Small intestine (tissue), 16 donors: ENCODE measurements at places on chromosomes 7 and 10. TPM values are rescaled to one million over a fixed set of nuclear protein-coding genes. Genes with fewer than 3 reads are reported as not detected.

DNA sequence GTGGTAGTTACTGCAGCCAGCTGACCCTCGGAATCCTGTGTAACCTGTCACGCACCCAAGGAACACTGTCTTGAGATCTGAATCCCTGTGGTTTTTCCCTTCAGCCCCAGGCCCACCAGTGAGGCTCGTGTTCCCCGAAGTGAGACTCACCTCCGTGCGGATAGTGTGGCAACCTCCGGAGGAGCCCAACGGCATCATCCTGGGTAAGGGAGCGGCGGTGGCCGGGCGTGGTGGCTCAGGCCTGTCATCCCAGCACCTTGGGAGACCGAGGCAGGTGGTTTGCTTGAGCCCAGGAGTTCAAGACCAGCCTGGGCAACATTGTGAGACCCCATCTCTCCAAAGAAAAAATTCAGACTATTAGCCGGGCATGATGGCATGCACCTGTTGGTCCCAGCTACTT, 549.9 kb upstream of the FOXK1 start:
- no peak overlapping the region for H3K4me3 ChIP-seq
- no peaks in the 10 kb centered on the region for H3K36me3 ChIP-seq
- no peak overlapping the region for H3K27ac ChIP-seq
- no peak for DNase-seq
- H3K4me1 ChIP-seq = no peaks in the 10 kb centered on the region
- H3K27me3 ChIP-seq = no peaks in the 10 kb centered on the region

DNA sequence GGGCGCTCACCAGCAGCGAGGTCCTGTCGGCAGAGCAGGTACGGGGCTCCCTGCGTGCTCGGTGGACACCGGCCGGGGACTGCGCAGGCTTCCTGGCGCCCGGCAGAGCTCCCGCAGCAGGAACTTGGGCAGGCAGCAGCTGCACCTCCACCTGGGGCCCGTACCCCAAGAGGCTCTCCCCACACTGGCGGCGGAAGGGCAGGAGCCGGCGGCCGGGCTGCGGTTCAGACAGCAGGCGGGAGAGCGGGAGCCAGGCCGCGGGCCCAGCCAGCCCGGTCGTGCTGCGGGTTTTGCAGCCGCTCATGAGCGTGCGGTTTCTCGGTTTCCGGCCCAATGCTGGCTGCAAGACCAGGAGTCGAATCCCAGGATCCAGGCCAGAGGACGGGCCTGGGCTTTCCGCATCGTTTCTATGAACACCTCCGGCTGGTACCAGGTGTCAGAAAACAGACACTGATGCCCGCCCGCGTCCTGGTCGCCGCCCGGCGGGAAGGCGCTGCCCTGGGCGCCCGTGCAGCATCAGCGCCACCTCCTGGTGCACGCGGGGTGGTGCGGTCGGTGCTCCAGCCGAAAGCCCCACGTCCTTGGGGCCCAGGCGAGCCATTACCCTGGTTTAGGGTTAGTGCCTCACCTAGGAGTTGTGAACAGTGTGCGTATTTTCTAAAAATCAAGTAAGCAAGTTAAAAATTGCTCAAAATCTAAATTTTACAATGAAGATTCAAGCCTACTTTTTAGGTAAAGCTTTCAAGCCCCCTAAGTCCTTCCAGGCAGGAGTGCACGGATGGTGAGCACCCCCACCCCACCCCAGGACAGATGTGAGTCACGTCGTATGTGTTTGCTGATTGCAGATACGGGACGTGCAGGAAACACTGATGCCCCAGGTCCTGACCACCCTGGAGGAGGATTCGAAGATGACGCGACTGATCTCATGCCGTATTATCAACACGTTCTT, 47.4 kb upstream of the PRKAR1B start:
- H3K27ac ChIP-seq = no peak overlapping the region
- no peaks in the 10 kb centered on the region for H3K36me3 ChIP-seq
- H3K4me1 ChIP-seq = peaks cover 3% of the 10 kb centered on the region
- DNase-seq = peak; percentile 35

DNA sequence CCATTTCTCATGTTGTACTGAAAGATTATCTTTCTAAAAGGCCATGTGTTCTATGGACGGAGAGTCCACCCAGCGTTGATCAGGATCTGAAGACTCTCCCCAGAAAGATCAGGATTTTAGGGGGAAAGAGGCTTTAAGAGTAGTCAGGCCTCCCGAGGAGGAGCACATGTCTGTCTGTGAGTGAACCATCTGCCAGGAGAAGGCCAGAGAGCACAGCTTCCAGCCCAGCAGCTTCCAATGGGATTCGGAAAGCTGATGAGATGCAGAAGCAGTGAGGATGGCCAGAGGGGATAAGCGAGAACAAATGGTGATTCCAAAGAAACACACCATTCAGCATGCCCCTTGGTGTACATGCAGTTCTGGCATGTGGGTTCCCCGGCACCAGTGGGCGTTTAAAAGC, 88.5 kb upstream of the TCERG1L start:
- no peak overlapping the region for H3K27ac ChIP-seq
- DNase-seq = no peak
- no peaks in the 10 kb centered on the region for H3K36me3 ChIP-seq
- H3K27me3 ChIP-seq = peaks cover 1% of the 10 kb centered on the region

DNA sequence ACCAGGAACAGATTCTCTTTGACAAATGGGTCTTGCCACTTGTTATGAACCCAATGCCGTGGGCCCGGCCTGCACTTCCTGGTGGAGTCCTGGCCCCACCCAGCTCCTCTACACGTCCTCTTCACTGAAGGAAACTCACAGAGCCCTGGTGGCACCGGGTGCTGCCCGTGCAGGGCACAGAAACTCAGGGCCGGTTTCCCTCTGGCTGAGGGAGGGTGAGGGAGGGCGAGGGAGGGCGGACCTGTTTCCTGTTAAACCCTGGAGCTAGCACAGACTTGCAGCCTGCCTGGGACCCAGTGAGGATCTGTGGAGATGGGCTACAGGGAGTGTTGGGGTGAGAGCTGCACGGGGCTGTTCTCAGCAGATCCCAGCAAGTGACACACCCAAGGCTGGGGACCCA, 596.3 kb downstream of the PTPRN2 start:
- no peaks in the 10 kb centered on the region for H3K4me1 ChIP-seq
- no peak overlapping the region for H3K4me3 ChIP-seq
- no peak for DNase-seq
- H3K36me3 ChIP-seq = no peaks in the 10 kb centered on the region

Gene NPSR1
- polyA plus RNA-seq = not detected

Gene CTAGE4
- 16.5 TPM for polyA plus RNA-seq
